ENCODE measurements at places on chromosomes 3 and 15.
A peak's percentile ranks its signal among the peaks of the same experiment; 100 is the strongest.

DNA sequence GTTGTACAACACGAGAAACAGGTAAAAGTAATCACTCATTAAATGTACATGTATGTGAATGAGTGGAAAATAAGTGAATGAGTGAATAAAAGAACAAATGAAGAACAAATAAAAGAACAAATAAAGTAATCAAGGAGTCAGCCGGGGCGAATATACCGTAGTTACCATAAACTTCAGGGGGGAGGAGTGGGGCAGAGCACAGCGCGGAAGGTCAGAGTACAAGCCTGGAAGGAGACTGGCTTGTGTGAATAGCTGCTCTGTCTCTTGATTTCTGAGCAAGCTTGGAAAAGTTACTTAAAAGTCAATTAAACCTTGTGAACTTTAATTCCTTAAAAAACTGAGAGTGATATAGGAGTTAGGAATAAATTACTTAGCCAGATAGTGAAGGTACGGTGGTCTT is 466.5 kb upstream of the CNTN4 start:
- no peak for DNase-seq

GRCh38 chr15:55344206-55344605 is 25.2 kb downstream of the PIGB start:
- DNase-seq, result no peak

GRCh38 chr3:9408061-9408460 is 10.6 kb downstream of the SETD5 start:
- no peak for DNase-seq

DNA sequence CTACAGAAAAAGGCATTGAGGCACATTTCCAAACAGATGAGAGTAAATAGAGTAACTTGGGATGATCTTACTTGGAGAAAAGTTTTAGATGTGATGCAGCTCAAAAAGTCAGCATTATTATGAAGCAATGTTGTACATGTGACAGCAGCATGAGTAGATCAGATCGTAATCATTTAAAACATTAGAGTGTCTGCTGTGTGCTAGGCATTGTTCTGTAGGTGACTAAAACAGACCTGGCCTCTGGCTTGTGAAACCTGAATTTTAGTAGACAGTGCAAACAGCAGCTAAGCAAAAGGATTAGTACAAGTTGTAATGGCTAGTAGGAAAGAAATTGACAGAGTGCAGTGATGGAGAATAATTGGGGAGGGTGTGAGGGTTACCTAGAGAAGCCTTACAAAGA is 15.1 kb downstream of the UBE2E1 start:
- DNase-seq, result no peak

GRCh38 chr15:56774356-56774755 is 41.0 kb upstream of the ZNF280D start:
- no peak for DNase-seq

DNA sequence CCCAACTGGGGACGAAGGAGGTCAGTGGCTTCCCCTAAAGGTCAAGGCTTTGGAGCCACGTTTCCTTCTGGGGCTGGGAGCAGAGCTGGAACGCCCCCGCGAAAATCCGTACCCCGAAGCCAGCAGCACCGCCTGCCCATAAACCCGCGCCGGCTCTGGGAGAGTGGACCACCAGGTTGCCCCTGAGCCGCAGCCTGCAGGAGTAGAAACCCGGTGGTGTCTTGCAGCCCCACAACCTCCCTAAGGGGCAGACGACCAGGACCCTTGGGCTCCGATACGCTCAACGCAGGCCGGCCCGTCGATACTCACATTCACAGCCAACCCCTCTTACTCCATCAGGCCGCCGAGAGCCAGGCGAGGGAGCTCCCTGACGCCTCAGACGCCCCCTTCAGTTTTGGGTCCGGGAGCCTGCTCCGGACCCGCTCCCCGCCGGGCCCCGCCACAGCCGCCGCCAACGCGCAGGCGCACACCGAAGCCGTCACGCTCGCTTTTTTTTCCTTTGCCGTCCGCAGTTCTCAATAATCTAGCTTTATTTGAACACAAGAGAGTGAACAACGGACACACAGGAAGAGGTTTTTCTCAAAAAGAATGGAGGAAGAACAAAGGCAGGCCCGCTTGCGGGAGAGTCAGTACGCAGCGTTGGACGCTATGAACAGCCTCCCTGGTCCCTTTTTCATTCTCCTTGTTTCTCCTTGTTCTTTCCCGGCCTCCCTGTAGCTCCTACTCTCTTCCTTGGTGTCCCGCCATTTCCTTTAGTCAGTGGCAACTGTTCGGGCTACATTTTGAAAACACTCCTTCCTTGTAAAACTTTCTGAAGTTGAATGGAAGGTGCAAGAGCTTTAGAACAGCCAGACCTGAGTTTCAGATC is at the start of gene ZNF106:
Gene ZNF106, minus strand, starts transcription at position 471 of the 868 bp plus-strand sequence. CDS start 18,852 bp downstream, outside the sequence.
- DNase-seq, result peak; percentile 92

GRCh38 chr15:80431635-80432344 is 27.6 kb downstream of the ARNT2 start:
- no peak for DNase-seq

- no peak for DNase-seq
Observed at GRCh38 chr3:149902498-149903139, 68.1 kb downstream of the PFN2 start.

- DNase-seq, result no peak
Observed at GRCh38 chr3:48241796-48242455, 1.0 kb downstream of the ZNF589 start.

- peak; percentile 54 for DNase-seq
Observed at GRCh38 chr15:100879464-100880138, at the start of gene ALDH1A3. ALDH1A3 (plus strand) TSS chr15:100879831; CDS start chr15:100879908, 77 bp downstream.

DNA sequence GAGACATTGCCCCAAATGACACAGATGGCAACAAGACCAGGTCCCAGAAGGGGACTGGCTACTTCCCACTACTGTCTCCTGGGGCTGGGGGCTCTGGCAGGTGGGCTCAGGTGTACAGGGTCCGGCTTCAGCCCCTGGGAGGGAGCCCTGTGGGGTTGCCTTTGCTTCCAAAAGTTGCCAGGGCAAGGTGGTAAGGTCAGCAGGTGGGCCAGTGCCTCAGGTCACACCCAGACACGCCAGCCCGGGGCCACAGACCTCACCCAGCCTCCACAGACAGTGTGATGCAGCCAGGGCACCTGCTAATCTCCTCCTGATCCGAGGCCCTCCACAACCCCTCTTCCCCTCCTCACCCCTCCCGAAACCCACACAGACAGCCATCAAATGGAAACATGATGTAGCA is 7.5 kb downstream of the OXTR start:
- no peak for DNase-seq

DNA sequence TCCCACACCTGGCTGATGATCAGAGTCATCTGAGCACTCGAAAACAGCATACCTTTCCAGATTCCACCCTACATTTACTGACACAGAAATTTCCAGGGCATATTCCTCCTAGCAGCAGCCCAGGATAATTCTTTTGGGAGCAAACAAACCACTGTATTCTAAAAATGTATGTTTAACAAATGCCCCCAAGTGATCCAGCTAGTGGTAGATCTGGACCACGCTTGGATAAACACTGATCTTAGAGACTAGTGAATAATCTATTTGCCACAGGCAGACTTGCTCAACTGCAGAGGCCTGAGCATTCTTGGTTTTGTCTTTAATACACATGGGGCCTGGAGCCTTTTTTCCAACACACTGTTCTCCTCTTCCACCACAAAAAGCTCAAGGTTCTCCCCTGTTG is 89.6 kb downstream of the TM4SF4 start:
- DNase-seq, result no peak

DNA sequence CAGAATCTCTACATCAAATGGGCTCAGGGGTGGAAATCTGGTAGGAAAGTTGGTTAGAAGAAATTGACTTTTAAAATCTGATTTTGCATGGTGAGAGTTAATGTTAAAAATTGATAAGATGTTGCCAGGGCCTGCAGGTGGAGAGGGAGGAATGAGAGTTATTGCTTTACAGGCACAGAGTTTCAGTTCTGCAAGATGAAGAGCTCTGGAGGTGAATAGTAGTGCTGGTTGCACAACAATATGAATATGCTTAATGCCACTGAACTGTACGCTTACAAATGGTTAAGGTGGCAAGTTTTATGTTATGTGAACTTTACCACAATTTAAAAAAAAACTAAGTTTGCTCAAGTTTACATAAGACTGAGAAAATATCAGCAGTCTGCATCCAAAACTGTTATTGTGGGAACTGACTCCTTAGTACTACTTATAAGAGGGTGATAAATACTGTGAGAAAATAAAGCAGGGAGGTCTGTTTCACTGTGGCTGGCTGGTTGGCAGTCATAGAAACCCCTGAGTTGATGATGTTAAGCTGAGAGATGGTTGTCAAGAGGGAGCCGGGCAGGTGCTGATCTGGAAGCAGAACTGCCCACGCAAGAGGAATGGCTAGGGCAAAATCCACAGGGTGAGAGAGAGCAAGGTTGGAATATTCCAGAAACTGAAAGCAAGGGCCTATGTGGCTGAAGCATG is 144.9 kb downstream of the EDEM1 start:
- no peak for DNase-seq

DNA sequence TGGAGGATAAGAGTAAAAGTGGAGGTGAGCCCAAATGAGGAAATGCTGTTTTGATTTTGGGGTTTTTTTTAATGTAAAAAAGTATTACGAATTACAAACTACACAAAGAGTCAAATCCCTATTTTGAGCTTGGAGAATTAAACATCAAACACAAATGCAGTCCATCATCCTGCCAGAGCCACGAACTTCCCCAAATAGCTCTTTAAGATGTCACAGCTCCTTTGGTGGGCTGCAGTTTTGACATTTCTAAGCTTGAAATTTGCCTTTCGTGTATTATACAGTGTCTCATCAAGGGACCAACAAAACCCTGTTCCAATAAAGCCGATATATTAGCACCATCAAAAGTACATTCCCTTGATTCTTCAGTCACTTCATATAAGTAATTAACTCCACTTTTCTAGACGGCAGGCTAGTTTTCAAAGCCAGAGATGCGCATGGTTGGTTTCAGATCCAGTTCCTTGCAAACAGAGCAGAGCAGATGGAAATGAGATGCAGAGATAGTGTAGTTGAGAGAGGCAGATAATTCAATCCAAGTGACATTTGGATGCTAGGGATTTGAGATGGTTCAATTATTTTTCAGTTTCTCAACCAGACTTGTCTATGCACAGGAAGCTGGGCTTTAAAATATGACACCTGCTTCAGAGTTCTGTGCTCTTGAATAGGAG is 580.9 kb downstream of the EDEM1 start:
- DNase-seq, result no peak

DNA sequence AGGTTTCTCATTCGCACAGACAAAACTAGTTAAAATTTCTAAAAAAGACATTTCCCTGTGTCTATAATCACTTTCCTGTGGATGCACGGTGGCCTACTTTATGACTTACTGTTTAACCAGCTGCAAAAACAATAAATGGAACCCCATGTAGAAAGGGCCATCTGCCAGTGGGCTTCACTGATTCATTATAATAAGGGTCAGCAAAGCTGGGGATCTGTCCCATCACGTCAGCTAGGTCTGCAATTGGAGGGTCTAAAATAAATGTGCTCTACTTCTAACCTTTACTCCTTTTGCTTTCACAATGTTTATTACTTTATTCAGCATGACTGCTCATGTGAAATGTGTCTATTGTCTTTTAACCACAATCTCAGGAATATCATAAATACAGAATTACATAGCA is 43.1 kb upstream of the NMD3 start:
- DNase-seq, result no peak
